Umbilical cord (tissue), 2 donors: ENCODE measurements at places on chromosomes 5 and 9.

- DNase-seq: no peak
Measured at GRCh38 chr5:175715627-175716522, 58.0 kb downstream of the HRH2 start.

- DNase-seq: no peak
Measured at GRCh38 chr5:59829386-59829785, 64.1 kb downstream of the PDE4D start.

DNA sequence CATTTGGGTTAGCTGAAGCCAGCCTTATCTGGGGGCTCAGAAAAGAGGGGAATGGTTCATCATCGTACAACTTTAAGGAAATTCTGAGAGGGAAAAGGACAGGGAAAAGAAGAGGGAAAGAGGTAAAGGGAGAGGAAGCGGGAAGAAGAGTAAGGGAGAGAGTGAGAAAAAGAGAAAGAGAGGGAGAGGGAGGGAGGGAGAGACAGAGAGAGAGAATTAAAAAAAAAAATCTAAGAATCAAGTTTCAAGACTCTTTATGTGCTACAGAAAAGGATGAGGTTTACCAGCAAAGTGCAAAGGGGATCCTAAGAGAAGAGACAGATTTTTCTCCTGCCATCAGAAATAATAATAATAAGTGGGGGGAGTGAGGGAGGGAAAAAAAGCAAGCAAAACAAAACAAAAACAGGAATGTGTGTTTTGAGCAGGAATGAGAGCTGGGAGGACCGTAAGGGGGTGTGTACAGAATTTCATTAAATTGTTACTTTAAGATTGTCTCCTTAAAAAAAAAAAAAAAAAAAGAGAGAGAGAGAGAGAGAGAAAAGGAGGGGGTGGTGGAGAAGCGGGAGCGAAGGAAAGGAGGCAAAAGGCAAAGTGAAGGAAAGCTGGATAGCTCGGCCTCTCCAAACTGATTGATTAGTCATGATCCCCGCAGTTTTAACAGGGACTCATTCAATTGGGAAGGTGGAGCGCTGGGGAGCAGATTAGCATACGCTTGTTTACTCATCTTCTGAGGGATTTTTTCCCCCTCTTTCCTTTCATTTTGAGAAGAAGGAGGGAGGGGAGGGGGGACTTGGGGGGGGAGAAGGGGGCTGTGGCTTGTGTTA is 438 bp upstream of the PAPPA start:
- peak; percentile 29 for DNase-seq

GRCh38 chr9:89617978-89618377 is 13.2 kb downstream of the GADD45G start:
- DNase-seq: no peak

DNA sequence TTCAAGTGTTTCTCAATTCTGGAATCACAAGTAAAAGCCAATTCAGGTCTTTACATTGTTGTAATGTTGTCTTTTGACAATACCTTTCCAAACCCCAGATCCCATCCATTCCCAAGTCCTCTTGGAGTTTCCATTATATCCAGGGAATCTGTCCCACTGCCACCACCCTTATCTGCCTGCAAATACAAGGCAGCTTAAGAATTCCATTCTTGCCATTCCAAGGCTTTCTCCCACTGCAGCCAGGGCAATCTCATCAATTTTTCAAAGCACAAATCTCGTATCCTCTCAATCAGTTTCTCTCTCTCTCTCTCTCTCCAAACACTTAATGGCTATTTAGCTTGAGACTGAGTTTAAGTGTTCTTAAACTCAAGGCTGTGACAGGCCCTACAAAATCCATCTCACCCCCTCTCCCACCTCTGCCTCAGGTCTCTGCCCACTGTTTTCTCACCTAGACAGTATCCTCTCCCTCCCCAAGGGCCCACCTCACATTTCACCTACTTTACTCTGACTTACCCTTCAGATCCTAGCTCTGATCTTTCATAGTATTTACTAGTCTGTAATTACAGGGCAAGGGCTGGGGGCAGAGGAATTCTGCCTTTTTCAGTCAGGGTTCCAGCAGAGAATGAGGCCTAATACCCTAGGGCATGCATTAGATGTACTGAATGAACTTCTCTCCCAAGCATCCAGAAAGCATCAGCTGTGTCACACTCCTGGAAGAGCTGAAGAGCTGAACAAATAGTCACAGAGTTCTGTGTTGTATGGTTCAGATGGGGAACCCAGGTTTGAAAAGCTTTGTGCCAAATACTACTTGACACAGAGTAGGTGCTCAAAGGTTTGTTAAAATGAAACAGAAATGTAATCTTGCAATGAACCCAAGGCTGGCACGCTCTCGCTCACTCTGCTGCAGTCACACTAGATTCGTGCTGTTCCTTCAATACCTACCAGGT is 46.0 kb downstream of the RAPGEF1 start:
- no peak for DNase-seq

GRCh38 chr9:123749580-123750202 is 180.2 kb downstream of the DENND1A start:
- peak; percentile 80 for DNase-seq

DNA sequence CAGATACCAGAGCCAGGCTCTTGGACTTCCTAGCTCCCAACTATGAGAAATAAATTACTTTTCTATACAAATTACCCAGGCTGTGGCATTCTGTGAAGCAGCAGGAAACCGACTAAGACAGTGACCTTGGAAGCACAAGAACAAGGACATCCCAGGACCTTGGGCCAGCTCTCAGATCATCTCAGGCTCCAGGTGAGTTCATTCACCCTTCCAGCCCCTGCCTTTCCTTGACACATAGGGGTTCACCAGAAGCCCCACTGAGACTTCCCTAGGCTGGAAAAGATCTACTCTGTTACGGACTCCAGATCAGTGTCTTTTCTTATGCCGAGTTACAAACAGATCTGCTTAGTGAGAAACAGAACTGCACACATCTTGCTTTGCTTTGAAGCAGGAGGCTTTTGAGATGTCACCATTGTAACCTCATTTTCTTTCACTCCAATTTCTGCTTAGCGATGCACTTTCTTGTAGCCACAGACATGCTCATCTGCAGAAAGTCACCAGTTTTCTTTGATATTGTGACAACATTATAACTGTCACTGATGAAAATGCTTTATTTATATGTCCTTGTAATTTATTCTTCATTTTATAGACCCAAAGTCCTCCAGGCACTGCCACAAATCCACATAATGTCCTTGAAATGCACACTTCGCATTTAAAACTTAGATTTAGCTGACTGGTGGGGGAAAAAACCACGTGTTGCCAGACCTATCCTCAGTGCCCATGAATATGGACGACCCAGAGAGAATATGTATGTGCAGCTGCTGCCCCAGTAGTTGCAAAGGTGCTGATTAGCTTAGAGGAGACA is 8.1 kb downstream of the CD180 start:
- no peak for DNase-seq

GRCh38 chr9:75147638-75148037 is 59.3 kb downstream of the OSTF1 start:
- peak; percentile 11 for DNase-seq

DNA sequence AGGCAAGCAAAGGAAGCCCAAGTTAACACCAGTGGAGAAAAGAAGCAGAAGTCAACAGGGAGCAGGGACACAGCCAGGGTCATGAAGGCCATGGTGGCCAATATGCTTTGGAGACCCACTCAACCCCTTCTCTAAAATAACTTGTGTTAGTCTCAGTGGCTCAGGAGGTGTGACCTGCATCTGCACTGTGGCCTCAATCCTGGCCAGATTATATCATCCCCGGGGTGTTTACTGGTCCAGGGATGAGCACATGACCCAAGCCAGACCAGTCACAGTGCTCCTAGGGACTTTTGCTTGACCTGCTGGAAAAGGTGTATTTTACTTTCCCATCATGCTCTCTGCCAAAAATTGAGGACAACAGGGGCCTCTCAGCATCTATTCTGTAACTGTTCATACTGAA is 105.2 kb downstream of the DPYSL3 start:
- DNase-seq: no peak

DNA sequence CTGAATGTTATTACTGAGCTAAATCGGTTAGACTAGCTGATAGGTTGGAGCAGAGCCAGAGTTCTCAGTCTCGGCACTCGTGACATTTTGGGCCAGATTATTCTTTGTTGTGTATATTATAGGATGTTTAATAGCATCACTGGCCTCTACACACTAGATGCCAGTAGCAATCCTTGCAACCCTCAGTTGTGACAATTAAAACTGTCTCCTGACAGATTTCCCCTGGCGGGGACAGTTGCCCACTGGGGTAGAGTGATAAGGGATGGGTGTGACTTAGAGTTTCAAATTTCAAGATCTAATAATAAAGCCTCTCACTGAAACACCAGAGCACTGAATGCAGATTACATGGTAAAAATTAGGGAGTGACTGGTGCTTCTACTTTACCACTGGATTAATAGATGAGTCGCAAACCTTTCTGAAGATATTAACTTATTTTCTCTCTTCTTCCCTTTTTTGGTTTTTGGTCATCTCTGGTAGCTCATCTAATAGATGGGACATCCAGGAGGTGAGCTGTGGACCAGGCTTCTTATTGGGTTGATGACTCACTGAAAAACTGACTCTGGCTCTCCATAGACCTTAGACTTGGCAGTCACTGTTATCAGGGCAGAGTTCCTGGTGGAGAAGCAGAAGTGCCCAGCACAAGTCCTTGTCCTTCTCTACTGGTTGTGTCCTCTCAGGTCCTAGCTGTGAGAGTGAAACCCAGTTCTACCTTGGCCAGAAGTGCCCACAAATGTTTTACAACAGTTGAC is 150.3 kb downstream of the UNC13B start:
- DNase-seq: no peak

- no peak for DNase-seq
Measured at GRCh38 chr9:109437286-109437685, 60.8 kb downstream of the PTPN3 start.

GRCh38 chr9:116635908-116636307 is 51.2 kb upstream of the TRIM32 start:
- no peak for DNase-seq

- DNase-seq: no peak
Measured at GRCh38 chr5:83387041-83387440, 84.5 kb upstream of the VCAN start.

DNA sequence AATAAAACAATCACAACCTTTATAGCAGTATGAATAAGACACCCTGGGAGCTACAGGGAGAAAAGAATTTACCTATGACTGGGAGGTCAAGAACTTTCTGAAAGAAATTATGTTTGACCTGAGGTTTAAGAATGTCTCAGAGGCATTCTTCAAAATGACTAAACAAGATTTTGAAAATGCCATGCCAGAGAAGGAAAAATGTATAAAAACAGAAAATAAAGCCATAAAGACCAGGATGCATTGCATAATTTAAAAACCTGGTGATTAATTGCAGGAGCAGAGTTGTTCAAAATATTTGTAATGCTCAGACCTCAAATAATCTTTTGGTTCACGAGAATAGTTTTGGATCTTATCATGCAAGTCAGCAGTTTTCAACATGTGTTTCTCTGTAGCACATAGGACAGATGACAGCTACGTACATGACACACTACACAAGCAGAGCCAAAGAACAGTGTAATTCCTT is 954.7 kb upstream of the ARRDC3 start:
- no peak for DNase-seq

GRCh38 chr9:107294756-107295155 is 11.7 kb downstream of the RAD23B start:
- no peak for DNase-seq

DNA sequence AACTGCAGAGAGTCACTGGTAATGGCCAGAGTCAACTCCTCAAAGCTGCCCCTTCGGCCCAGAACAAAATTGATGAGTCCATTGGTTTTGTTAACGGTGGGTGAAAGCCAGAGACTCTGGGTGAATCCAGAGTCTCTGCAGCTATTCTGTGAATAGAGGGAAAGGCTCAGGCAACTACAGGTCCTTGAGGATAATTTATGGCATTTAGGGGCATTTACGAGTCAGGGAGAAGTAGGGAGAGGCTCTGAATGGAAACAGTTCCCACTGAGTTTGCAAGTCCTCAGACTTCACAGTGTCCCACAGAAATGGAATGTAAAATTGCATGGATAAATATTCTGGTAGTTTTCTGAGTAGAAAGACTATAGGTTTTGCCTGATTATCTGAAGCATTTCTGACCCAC is 257.8 kb downstream of the SEC61B start:
- DNase-seq: no peak
